MV-4-11 (cell line): ENCODE measurements at places on chromosomes 3 and 15.

DNA sequence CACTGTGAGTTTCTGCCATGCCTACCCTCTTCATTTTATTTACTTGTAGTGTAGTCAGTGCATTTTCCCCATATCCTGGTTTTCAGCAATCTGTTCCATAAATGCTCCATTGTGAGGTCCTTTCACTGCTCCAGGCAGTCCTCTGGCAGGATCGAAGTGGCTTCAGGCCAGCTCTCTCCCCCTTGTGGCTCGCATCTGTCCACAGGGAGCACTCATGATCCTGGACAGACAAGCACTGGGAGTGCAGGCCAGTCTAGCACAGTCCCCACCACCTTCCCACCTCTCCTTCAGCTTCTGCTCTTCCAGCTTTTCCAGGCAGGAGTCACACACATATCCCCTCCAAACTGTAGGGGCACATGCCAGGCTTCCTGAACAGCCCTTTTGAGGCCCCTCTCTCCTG, 173.6 kb downstream of the PPM1L start:
- no peak for DNase-seq

DNA sequence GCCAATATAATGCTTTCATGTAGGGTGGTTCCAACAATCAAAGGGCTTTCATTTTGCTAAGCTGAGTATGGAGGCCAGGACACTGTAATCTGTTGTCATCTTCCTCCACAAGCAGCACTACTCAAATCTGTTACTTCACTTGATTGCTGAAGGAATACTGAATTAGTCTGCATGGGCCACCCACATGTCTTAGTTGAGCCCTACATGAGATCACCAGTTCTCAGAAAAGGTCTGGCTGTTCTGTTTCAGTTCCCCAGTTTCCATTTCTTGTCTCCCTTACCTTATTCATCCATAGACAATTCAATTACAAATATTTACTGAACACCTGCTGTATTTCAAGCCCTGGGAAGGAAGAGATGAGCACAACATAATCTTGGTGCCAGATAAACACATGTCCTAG, 119.2 kb downstream of the FHIT start:
- peak; percentile 22 for DNase-seq

DNA sequence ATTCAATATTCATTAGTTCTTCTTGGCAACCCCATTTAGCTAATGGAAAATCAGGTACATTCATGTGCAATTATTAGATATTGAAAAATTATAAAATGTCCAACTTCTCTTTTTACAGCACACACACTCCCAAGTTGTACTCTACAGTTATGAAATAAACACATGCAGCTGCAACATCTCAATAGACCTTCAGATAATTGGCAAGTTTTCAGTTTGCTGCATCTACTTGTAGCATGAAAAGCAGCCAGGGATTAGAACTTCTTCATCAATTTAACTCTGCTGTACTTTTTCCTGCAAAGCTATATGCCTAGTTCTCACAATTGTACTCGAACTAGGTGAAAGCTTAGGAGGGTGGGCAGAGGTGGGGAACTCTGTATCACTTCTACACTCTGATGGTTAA, 46.6 kb upstream of the FHIT start:
- no peak for DNase-seq

- no peak for DNase-seq
Observed at GRCh38 chr15:71691081-71691457, 119.3 kb upstream of the NR2E3 start.

DNA sequence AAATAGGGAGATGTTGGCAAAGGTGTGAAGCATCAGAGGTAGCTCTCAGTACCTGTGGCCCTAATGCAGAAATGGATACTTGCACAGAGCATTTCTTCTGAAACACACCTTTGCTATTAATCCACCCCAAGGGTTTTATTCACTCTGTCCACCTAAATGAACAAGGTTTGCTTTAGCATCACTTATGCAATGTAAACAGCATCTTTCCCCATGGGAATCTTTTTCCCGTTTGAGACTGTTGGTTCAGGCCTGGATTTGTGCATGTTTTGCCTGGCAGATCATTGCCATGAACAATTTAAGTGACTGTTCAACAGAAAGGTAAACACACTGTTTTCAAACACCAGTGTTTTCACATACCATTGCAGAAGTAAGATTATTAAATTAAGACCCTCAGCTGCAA, 508.3 kb downstream of the SOX2 start:
- DNase-seq, result no peak

DNA sequence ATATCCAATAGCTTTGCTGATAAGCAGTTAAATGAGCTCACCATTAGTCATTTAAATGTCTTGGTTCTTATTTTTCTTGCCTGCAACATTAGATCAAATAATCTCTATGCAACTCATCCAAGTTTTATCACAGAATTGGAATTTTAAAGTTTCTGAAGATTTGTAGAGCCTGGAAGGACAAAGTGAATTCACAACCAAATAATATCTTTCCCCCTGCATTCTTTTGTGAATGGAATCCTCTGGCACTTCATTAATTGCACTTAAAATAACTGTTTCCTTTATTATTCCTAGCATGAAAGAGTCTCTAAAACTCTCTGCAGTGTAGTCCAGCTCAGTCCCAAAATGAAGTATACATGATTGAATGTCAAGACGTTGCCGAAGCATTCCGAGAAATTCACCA, 345.6 kb upstream of the TGFBR2 start:
- DNase-seq, result no peak

GRCh38 chr3:46065294-46065705, 38.0 kb upstream of the XCR1 start:
- DNase-seq, result no peak

DNA sequence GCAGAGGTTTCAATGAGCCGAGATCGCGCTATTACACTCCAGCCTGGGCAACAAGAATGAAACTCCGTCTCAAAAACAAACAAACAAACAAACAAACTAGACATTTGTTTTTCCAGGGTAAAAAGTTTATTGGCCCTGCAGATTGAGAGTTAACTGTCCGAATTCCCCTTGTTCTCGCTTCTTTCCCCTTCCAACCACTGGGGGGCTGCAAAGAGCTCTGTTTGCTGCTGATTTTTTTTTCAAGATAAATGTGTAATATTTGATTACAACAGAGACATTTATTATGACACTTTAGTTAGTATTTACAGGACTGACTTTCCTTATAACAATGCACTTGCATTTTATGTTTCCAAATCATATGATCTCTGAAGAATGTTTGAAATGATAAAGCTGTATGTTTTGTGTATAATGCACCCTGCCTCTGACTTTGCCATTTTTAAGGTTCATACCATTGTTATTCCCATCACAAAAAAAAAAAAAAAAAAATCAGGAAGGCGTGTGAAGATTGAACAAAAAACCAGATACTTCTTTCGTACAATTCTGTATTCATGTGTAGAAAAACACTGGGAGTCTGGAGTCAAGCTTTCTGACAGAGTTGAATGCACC, 2.8 kb downstream of the CLSTN2 start:
- peak; percentile 34 for DNase-seq

- DNase-seq, result no peak
Observed at GRCh38 chr3:85081191-85081906, 122.6 kb downstream of the CADM2 start.

GRCh38 chr3:24426896-24427295, 67.8 kb downstream of the THRB start:
- no peak for DNase-seq

- DNase-seq, result no peak
Observed at GRCh38 chr3:196357905-196358304, 19.7 kb upstream of the TM4SF19 start.

DNA sequence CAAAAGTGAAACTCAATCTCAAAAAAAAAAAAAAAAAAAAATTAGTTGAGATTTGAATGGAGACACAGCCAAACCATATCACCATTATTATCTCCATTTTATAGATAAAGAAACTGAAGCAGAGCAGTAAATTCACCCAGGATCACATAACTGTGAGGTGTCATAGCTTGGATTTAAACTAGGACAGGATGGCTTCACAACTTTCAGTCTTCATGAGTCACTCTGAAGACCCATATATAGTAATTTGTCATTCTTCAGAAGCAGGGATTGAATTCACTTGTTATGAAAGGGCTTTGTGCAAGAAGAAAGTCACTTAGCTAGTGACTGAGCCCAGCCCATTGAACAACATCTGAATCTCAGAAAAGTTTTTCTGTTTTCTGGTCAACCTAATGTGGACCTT, 60.5 kb upstream of the LRIG1 start:
- DNase-seq, result no peak

- DNase-seq, result peak; percentile 39
Observed at GRCh38 chr3:51389423-51390183, 1.5 kb upstream of the RBM15B start.

- DNase-seq, result peak; percentile 40
Observed at GRCh38 chr15:89177633-89178306, 43.6 kb downstream of the RLBP1 start.

- no peak for DNase-seq
Observed at GRCh38 chr15:42159381-42160015, 3.1 kb upstream of the PLA2G4F start.

DNA sequence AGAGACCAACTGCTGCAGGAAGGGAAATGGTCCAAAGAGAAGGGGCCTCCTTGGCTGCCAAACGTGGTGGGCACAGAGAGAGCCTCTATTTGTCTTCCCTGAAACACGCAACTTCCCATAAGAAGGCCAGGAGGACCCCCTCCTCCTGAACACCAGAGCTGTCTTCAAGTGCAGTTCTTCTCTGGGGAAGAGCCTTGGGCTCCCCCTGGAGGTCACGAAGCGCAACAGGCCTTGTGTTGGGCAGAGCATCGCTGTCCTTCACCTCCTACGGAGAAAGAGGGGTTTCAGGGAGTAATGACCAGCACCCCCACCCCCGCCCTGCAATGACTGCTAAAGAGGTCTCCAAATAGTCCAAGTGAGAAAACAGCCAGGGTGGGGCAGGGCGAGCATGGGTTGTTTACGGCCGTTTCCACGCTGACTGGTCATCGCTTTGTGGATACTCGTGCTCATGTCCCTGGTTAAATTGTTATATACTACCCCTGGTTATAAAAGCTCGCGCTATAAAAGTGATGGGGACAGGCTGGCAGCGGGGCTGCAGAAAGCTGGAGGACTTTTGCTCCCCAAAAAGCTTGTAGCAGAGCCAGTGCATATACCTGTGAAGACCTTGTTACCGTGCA, 397.5 kb upstream of the ATP10A start:
- DNase-seq, result peak; percentile 36

DNA sequence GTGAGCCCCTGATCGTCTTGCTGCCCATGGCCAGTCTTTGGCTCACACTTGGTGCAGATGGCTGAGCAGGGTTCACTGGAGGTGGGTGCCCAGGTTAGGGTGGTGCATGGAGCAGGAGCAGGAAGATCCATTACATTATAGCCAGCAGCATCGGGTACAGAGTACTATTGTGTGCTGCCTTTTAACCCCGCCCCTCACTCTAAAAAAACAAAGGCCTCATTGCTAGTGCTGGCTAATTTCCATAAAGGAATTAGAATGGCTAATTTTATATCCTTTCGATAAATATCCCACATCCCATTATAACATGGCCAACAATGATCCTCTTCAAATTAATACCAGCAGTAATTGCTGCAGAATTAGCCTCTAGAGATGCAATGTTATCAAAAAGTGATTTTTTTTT, 45.8 kb upstream of the PPP4R2 start:
- DNase-seq, result no peak

- DNase-seq, result no peak
Observed at GRCh38 chr3:40581166-40581565, 56.4 kb downstream of the ZNF621 start.

DNA sequence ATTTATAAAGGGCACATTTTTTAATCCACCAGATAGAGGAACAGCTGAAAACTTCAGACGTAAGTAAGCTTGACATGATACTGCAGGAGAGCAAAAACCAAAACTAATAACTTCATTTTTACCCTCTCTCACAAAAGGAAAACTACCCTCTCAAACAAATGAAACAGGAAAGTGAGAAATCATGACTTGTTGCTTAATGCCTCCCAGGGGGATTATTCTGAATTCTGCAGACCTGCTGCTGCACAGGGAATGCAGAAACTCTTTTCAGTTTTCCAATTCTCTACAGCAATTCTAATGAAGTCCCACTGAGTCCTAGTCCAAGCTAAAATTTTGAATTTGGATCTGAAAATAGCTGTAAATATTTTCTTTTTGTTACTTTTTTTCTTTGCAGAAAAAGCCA, 637.1 kb upstream of the CCDC54 start:
- DNase-seq, result no peak
